ENCODE measurements at places on chromosomes 12 and 14. TPM values are rescaled to one million over a fixed set of nuclear protein-coding genes. Genes with fewer than 3 reads are reported as not detected.

- no peak for DNase-seq
- no peaks in the 10 kb centered on the region for H3K27me3 ChIP-seq
- no peaks in the 10 kb centered on the region for H3K36me3 ChIP-seq
- no peaks in the 10 kb centered on the region for H3K4me1 ChIP-seq
Measured at GRCh38 chr12:130571089-130571488, 145.0 kb downstream of the RIMBP2 start.

DNA sequence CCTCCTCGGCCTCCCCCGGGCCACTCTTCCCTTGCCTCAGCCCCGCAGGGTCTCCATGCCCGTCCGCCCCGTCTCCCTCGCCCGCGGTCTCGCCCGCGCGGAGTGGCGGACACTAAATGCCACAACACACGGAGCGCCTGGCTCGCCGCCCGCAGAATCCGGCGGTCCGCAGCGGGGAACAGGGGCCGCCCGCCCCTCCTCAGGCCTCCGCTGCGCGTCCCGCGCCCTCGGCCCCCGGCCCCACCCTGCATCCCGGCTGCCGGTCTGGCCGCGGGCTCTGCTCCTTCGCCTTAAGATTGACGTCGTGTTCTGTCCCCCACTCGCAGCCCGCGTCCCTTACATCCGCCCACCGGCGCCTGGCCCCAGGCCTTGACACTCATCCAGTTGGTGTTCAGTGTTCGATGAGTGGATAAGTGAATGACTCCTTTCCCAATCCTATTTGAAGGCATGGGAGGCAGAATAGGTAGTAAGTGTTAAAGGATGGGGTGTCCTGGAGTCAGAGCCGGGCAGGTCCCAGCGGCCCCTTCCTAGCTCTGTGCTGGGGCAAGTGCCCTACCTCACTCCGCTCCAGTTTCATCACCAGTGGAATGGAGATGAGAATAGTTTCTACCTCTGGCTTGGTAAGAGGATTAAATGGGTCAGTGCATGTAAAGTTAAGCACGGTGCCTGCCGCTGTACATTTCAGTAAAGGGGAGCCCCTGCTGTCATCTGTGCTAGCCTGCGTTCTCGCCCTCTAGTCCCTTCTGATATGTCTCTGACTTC lies 622 bp downstream of the TECPR2 start:
- peak overlapping the region; percentile 95 for H3K4me3 ChIP-seq
- H3K27me3 ChIP-seq = no peaks in the 10 kb centered on the region
- DNase-seq = no peak
- H3K4me1 ChIP-seq = peaks cover 43% of the 10 kb centered on the region
- peak overlapping the region; percentile 99 for H3K27ac ChIP-seq

- H3K27ac ChIP-seq = no peak overlapping the region
- H3K36me3 ChIP-seq = no peaks in the 10 kb centered on the region
- H3K27me3 ChIP-seq = no peaks in the 10 kb centered on the region
- H3K4me1 ChIP-seq = peaks cover 3% of the 10 kb centered on the region
- no peak for DNase-seq
Measured at GRCh38 chr12:8849876-8850275, 27.5 kb downstream of the A2ML1 start.

DNA sequence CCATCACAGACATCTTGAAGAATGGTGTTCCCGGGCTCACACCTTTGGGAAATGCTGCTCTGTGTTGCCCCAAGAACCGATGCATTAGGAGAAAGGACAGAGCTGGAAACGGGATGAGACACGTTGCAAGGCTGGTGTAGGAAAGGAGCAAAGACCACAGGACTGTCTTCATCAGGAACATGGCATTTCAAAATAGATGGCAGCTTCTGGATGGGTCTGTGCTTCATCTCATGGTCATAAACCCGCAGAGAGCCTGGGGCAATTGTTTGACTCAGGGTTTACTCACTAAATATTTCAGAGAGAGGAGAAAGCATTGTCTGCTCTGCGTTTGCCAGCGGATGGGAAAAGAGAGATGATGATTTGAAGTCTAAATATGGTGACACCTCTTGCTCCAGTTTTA lies 76.3 kb downstream of the CACNA1C start:
- DNase-seq = no peak
- H3K4me1 ChIP-seq = peaks cover 47% of the 10 kb centered on the region
- no peaks in the 10 kb centered on the region for H3K36me3 ChIP-seq
- peak overlapping the region; percentile 56 for H3K27ac ChIP-seq
- H3K27me3 ChIP-seq = no peaks in the 10 kb centered on the region

The PAX9 gene
- total RNA-seq = 2.1 TPM

The GALNT9 gene
- 0.58 TPM for total RNA-seq

The DAD1 gene
- total RNA-seq = 133 TPM

The SAV1 gene
- 34.5 TPM for total RNA-seq
